ENCODE measurements at places on chromosomes 1 and 21.
A peak's percentile ranks its signal among the peaks of the same experiment; 100 is the strongest.

DNA sequence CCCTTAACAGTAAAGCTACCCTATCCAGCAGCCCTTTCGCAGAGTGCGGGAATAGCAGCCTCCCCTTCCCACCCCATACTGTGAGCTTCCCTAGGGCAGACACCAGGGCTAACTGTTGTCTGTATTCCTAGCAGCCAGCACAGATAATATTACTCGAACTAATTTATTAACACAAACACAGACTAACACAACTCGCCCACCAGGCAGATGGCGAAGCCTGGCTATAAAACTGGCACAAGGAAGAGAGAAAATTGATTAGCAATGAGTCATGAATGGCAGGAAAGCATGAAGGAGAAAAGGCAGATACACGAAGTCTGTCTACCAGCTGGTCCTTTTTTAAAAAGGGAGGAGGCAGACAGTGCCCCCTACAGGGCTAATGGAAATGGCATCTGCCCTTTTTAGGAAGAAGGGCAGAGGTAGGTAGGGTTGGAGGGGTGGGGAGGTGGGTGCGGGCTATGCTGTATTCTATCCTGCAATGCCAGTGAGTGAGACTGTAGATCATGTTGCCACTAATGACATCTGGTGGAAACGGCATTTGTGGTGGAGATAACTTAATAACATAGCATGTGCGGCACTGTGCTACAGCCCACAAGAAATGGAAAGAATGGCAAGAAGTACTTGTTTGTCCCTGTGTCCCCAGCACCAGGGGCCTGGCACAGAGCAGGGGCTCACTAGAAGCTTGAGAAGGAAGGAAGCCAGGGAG lies 30.6 kb upstream of the CTPS1 start:
- no peak for DNase-seq

GRCh38 chr1:186839041-186839400 lies 10.3 kb downstream of the PLA2G4A start:
- no peak for DNase-seq

DNA sequence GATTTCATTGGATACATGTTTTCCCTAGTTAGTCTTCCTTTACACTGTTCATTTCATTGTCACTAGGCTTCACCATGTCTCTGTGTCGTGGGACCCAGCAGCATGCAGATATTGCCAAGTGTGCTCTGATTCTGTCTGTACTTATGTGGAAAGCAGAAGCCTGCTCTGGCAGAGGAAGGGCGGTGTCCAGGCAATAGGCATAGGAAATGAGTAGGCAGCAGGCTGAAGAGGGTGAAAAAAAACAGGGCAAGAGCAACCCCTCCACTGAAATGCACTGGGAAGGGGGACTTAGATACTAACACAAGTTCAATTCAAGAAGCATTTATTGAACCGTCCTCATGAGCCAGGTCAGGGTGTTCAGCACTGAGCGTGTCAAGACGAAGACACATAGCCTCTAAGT lies 85.2 kb upstream of the VAV3 start:
- no peak for DNase-seq

- DNase-seq, result no peak
These were observed 164.5 kb upstream of the BEND5 start for GRCh38 chr1:48940962-48941732.

GRCh38 chr1:90319918-90320317 lies 325.0 kb downstream of the ZNF326 start:
- DNase-seq, result no peak

GRCh38 chr1:155537193-155537592 lies 25.4 kb downstream of the ASH1L start:
- no peak for DNase-seq

DNA sequence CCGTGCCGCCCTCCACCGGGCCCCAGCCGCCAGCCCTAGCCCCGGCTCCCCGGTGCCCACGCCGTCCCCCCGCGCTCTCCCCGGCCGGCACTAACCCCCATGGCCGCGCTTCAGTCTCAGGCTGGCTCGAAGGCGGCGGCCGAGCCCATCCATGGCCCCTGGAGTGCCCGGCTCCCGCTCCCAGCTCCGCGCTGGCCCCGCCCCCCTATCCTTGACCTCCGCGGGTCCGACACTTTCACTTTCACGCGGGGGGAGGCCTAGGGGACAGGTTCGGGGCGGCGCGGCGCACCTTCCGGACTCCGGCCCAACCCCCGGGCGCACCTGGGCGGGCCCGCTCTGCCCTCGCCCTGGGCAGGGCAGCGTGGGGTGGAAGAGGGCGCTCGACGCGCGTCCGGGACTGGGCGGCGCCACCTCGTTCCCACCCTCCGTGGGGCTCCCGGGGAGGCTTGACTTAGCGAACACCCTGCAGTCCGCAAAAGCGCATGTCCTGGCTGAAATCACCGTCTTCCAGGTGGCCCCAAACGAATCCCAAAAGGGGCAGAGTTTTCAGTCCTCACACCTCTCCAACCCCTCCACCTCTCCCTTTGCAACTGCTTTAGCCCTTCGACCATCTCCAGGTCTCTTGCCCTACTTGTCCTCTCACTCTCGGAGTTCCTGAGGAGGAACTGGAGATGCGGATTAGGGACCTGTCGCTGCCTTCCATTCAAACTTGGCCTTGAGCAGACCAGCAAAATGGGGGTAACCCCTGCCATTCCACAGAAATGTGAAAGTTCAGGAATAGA lies 3.9 kb upstream of the DENND2D start:
- DNase-seq, result peak; percentile 61

- DNase-seq, result no peak
These were observed 2.4 kb upstream of the C1orf116 start for GRCh38 chr1:207034998-207035397.

- no peak for DNase-seq
These were observed 364.8 kb upstream of the ESRRG start for GRCh38 chr1:217088011-217088410.

- DNase-seq, result no peak
These were observed 43.7 kb downstream of the KIF21B start for GRCh38 chr1:200979574-200980451.

DNA sequence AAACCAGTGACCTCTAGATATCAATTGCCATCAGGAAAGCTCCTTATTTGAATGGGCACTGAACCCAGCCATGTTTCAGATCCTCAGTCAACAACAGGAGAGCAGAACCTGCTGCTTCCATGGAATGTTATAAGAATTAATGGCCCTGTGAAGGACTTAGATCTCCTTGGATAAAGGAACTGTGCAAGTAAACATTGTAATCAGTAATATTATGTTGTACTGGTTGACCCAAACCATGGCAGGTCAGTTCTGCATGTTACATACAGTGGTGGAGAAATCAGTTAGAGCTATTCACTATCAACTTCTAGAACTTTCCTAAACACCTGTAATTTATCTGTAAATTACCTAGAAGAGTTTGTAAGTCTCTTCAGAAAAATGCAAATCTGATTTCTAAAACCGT lies 11.2 kb upstream of the CLDN8 start:
- DNase-seq, result no peak

GRCh38 chr1:108897865-108898720 lies 21.3 kb downstream of the GPSM2 start:
- DNase-seq, result no peak

GRCh38 chr1:215146240-215146975 lies 63.9 kb downstream of the KCNK2 start:
- DNase-seq, result no peak

GRCh38 chr1:59422921-59423575 lies 126.2 kb downstream of the FGGY start:
- no peak for DNase-seq

- DNase-seq, result no peak
These were observed 51.0 kb upstream of the OLFM3 start for GRCh38 chr1:102047724-102048123.

DNA sequence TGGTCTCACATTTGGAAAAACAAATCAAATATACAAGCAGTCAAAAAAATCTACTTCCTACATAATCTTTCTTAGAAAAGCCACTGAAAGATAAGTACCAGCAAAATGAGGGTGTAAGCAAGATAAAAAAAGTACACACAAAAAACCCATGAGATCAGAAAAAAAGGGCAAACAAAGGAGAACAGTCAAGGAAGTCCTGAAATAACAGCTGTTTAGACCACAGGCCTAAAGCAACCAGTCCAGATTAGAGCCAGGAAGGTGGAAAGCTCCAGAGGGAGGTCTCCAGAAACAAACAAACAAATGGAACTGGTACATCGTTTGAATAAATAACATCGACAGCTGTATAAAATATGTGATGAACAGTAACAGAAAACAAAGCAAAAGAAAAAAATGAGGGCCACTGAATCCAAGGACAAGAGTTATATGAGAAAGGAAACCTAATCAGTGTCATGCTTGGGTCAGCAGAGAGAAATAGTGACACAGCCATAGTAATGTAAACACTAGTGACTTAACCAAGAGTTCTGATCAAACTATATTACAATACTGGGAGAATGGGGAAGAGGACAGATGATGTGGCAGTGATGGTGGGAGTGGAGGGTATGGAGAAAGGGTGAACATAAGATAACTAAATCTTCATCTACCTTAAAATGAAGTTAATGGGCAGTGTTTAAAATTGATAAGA lies 67.5 kb downstream of the NVL start:
- no peak for DNase-seq

DNA sequence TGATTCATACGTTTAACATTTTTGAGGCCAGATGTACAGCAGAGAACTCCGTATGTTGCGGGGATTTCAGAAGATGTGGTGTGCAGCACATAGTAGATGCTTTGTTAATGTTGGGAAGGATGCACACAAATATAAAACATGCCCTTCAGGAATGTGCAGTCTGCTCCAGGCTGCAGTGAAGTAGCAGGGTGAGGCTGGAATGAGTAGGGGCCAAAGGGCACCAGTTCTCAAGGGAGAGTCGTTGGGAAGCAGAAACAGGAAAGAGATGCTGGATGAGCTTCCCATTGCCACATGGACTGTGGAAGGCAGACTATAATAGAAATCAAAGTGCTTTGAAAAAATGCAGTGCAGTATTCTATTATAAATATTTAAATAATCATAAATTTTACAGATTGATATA lies 126.9 kb downstream of the NOS1AP start:
- no peak for DNase-seq

- DNase-seq, result no peak
These were observed 176.6 kb upstream of the DAB1 start for GRCh38 chr1:57600424-57600823.

- no peak for DNase-seq
These were observed 239.8 kb downstream of the SDCCAG8 start for GRCh38 chr1:243495442-243496186.

DNA sequence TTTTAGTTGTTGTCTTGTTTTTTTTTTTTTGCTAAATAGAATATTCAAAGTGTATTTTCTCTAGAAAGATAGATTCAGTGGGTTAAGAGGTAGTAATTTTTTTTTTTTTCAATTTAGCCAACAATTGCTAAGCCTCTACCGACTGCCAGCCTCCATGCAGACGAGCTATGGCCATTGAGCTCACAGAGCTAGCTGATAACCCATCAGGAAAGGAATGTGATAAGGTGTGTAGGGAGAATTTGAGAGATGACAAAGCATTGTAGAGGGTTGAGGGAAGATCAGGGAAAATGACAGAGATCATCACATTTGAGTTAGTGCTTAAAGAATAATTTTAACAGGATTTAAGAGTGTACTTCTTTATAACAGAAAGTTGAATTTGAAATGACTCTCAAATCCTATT lies 30.6 kb downstream of the DNM3 start:
- DNase-seq, result no peak

GRCh38 chr1:66929999-66930822 lies 5.4 kb downstream of the MIER1 start:
- DNase-seq, result peak; percentile 94

DNA sequence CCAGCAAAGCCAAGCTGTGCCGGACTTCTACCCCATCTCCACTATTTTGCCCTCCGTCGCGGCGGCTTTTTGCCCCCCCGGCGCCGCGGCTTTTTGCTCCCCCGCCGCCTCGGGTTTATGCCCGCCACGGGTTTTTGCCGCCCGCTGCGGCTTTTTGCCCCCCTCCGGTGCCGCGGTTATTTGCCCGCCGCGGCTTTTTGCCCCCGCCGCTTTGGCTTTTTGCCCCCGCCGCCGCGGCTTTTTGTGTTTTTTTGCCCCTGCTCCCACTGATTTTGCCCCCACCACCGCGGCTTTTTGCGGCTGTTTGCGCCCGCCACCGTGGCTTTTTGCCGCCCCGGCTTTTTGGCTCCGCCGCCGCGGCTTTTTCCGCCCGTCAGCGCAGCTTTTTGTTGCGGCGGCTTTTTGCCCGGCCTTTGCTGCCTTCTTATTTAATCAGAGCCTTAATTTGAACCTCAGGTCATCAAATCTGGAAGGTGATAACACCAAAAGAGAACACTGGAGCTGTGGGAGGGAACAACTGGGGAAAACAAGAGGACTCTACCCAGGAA lies 106.0 kb downstream of the TPTE start:
- DNase-seq, result peak; percentile 3

GRCh38 chr1:93669369-93669768 lies 12.3 kb downstream of the BCAR3 start:
- DNase-seq, result no peak

DNA sequence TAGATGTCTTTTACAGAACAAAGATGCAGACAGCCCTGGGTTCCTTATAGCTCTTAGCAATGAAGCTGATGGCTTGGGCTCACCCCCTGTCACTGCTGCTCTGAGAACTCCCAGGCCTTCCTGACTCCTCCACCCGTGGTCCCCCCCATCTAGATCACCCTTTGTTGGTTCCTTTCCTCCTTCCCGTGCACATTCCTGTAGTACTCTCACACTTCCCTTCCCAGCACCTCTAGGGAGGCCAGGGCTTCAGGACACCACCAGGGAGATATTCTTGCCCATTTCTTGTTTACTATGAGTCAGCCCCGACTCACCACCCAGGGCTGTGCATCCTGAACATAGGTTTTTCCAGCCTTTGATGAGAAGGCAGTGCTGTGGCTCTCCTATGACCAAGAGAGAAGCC lies 14.4 kb upstream of the NOS1AP start:
- no peak for DNase-seq

GRCh38 chr1:179809506-179810366 lies 66.6 kb downstream of the FAM163A start:
- no peak for DNase-seq

DNA sequence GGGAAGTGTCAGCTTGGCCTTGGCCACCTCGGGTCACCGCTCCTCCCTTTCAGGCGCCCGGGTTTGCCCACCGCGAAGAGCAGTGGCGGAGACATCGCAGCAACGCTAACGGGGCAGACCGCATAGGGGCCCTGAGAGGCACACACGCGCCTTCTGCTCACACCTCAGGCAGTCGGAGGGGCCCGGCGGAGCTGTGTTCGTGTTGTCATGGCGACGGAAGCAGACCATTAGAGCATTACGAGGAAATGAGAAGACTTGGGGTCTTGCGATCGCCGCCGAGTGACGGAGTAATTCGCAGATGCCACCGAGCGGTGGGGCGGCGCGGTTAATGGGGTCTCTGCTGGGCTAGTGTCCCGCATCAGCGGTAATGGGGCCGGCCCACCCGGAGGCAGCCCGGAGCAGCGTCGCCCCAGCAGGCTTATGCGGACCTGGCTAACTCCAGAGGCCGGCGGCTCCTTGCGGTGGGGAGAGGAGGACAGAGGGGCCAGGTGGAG lies 144.1 kb downstream of the TNR start:
- DNase-seq, result no peak

- DNase-seq, result no peak
These were observed 22.0 kb upstream of the DISP3 start for GRCh38 chr1:11456965-11457364.

DNA sequence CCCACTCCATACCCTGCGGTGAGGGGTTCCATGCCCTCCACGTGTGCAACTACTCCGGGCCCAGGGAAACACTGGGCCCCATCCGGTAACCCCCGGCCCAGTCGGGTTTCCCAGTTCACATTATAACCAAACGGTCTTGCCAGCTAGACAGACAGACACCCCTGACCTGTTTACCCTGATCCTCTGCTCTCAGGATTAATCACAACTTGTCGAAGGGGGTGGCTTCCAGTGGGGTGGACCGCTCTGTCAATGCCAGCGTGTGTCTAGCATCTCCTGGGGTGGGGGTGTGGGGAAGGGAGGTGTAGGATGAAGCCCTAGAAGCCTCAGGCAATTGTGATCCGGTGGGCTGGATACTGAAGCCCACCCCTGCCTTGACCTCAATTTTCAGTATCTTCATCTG lies 4.6 kb upstream of the OLIG2 start:
- no peak for DNase-seq
